ENCODE measurements at places on chromosomes 6 and 20.

DNA sequence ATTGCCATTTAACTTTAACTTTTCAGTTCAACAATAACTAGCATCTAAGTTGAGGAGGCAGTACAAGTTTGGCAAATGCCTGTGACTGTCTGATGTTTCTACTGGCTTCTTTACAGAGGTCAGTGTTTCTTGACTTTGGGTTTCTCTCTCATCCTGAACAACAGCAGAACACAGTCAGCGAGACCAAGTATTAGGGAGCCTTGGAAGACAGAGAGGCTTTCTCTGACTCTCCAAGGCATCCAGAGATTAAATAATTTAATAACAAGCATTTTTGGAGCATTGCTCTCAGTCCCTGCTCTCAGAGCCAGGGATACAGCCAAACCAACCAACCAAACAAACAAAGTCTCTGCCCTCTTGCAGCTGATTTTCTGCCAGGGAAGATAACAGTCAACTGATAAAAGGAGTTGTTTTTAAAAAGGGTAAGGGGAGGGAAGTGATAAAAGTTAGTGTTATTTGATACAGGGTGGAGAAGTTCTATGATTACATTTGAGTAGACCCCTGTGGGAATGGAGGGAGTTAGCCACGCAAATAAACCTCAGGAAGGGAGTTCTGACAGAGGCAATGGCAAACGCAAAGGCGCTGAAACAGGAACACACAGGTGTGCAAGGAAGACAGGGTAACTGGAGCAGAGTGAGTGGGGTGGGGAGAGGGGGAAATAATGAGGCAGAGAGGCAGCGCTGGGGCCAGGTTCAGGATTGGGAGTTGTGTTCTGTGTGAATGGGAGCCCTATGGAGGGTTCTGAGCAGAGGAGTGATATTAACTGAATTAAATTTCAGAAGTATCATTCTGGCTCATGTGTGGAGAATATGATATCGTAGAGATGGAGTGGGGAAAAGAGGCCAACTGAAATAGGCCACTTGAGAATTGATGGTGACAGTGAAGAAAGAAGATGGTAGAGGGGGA lies 55.2 kb downstream of the SEL1L2 start:
- no peak for DNase-seq

DNA sequence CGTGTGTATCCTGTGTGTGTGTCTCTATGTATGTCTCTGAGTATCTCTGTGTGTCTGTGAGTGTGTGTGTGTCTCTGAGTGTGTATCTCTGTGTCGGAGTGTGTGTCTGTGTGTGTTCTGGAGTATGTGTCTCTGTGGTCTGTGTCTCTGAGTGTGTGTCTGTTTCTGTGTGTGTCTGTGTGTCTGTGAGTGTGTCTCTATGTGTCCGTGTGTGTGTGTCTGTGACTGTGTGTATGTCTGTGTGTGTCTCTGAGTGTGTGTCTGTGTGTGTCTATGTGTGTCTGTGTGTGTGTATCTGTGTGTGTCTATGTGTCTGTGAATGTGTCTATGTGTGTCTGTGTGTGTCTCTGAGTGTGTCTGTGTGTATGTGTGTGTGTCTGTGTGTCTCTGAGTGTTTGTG lies 73.4 kb downstream of the SRC start:
- no peak for DNase-seq

GRCh38 chr6:153104220-153104619 lies 26.9 kb downstream of the RGS17 start:
- no peak for DNase-seq

DNA sequence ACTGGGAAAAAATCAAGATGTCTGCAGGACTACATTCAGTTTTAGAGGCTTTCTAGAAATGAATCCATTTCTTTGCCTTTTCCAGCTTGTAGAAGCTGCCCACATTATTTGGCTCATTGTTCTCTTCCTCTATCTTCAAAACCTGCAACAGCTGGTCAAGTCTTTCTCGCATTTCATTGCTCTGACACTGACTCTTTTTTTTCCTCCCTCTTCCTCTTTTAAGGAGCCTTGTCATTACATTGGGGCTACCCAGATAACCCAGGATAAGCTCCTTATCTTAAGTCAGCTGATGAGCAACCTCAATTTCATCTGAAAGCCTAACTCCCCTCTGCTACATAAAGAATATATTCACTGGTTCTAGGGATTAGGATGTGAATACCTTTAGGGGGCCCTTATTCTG lies 53.2 kb upstream of the CEP162 start:
- no peak for DNase-seq

DNA sequence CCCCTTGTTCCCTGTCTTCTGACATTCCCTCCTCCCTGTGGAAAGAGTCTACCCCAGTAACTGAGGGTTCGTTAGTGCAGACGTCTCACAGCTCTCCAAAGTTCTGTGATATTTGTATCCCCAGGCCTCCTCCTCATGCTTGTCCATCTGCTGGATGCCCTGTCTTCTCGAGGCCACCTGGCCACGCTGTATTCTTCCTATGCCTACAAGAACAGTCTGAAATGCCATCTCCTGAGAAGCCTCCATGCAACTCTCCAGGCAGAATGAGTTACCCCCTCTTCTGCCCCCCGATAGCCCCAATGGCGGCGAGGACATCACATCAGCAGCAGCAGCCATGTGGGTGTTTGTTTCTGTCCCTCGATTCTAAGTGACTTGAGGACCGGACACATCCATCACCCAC lies 9.3 kb downstream of the ULBP2 start:
- no peak for DNase-seq

- no peak for DNase-seq
These were observed 483.8 kb upstream of the JARID2 start for GRCh38 chr6:14762077-14762476.

- DNase-seq = no peak
These were observed 31.2 kb upstream of the RPS6KA2 start for GRCh38 chr6:166658115-166658791.

- no peak for DNase-seq
These were observed 154.0 kb downstream of the KIF16B start for GRCh38 chr20:16419138-16419715.

DNA sequence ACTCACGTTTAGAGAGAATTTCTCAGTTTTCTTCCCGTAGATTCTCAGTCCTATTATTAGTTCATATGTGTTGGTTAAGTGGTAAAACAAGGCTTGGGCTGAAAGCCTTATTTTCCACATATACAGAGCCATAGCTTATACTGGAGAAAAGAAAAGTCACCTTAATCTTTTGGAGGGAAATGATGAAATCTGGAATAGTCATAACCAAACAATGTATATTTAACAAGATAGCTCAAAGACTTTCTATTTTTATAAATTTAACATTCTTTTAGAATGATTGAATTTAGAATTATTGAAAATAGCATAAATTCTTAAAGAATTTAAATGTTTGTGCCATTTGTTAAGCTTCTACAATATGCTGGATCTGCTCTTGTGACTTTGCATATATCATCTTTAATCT lies 85.8 kb downstream of the CDKAL1 start:
- no peak for DNase-seq

DNA sequence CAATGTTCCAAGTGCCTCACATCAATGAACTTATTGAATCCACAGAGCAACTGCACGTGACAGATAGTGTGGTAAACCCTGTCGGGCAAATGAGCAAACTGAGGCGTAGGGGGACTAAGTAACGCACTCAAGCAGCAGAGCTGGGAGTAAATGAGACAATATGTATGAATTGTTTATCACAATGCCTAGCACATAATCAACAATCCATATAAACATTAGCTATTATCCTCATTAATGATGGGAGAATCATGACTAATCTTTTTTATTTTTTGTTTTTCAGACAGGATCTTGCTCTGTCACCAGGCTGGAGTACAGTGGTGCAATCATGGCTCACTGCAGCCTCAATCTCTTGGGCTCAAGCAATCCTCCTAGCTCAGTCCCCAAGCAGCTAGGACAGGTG lies 43.9 kb upstream of the B4GALT5 start:
- no peak for DNase-seq

- DNase-seq = no peak
These were observed 51.1 kb downstream of the BPIFB1 start for GRCh38 chr20:33334111-33334510.

GRCh38 chr20:47295129-47295813 lies 61.2 kb downstream of the ZMYND8 start:
- no peak for DNase-seq

GRCh38 chr6:152233547-152234320 lies 403.4 kb downstream of the SYNE1 start:
- DNase-seq = no peak

DNA sequence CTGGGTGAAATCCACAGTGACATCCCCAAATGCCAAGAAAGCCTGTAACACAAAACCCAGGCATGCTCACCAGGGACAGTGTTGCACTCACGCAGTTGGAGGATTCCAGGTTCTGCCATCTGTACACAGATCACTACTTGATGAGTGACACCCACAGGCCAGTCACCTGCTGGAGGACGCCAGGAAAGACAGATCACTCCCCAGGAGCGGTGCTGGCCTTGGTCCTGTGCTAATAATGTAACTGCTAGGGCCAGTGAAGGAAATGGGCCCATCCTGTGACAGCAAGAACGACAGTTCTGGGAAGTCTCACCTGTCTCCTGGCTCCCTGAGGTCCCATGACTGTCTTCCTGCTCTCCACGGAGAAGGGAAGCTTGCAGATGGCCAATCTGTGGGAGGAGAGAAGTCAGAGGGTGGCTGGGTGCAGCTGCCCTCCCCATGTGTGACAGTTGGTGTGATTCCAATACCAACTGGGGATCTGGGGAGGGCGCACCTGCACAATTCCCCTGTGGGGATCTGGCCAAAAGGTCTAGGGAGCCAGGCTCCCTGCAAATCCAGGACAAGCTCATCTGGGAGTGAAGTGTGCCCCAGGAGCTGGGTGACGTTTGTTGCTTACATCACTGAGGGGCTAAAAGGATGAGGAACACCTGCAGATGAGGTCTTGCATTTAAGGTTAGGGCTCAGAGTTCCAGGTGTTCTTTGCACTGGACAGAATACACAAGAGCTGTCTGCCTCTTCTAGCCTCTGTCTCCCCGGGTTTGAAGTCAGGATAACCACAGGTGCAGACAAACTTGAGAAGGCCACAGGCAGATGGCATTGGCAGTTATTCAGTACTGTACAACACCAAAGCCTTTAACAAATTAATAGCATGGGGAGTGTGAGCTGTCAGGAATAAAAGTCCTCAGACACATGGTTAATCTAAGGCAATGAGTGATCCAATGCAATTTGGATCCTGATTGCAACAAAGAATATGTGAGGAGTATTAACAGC lies 10.3 kb downstream of the ZNF337 start:
- no peak for DNase-seq

DNA sequence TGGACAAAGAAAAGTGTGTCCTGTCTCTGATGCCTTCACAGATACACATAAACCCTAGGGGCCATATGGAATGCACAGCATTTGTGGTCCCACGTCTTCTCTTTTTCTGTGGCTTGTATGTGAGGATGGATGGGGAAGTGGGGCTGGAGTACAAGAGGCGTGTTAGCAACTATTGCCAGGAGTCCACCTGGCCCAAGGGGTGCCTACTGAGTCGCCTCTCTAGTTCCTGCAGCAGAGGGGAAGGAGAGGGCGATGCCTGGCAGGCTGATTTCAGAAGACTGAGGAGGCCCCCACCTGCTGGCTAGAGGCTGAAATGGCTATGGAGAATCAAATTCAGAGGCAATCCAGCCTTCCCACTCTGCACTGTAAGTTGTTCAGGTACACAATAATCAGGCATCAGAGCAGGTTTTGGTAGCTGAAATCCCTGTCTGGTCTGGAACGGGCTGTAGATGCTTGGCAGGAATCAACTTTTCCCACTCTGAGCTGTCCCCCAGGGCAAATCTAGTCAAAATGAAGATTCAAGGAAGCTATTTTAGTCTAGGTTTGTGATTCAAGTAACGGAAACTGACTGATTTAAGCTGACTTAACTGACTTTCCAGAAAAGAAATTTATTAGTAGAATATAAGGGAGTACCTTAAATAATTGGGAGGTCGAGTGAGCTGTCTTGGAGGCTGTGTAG lies 14.9 kb upstream of the PPARD start:
- peak; percentile 63 for DNase-seq

- DNase-seq = no peak
These were observed 212.5 kb downstream of the GJA1 start for GRCh38 chr6:121647905-121648304.

DNA sequence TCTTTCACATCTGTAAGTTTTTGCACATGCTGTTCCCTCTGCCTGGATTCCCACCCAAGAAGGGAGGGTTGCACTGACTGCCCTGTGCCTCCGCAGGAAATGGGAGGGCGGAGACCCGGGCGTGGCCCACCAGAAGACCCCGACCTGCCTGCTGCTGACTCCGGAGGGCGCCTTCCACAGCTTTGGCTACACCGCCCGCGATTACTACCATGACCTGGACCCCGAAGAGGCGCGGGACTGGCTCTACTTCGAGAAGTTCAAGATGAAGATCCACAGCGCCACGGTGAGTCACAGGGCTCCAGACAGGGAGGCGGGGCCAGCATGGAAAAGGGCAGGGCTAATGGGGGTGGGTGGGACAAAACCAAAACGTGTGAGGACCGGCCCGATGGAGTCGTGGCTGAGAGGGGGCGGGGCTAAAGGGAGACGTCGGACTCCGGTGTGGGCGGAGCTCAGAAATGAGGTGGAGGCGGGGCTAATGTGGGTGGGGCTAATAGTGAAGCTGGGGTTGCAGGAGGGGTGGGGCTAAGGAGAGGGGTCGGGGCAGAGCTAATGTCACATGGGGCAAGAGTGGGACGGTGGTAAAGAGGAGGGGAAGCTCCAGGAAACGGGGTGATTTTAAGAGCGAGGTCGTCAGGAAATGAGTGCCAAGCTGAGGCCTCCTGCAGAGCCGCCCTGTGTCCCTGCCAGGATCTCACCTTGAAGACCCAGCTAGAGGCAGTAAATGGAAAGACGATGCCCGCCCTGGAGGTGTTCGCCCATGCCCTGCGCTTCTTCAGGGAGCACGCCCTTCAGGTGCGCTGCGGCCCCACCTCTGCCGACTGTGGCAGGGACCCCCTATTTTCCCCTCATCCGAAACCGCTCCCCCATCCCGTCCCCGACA lies 12.6 kb downstream of the HSPA12B start:
- DNase-seq = peak; percentile 94

GRCh38 chr6:146795479-146796133 lies 196.8 kb downstream of the ADGB start:
- no peak for DNase-seq

DNA sequence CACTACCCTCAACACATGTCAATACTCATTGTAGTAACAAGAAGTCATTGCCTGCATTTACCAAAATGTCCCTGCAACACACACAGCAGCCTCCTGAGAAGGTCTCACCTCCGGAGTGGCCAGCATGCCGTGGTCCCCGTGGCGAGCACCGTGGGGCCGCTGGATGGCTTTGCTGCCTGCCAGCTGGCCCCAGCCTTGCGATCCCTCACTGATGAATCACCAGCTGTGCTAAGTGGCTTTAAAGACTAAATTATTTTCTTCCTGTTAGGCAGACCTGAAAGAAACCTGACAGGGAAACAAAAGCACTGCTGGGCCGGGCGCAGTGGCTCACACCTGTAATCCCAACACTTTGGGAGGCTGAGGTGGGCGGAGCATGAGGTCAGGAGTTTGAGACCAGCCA lies 306.7 kb downstream of the CDH4 start:
- no peak for DNase-seq

Measured in A549 (cell line).